ENCODE measurements at places on chromosomes 5 and 9. TPM values are rescaled to one million over a fixed set of nuclear protein-coding genes. Genes with fewer than 3 reads are reported as not detected.

MEGF10 gene
- not detected for total RNA-seq

PCA3 gene
- total RNA-seq, result not detected

PCDHGA5 gene
- not detected for total RNA-seq

CAPSL gene
- total RNA-seq, result not detected

PCDHAC2 gene
- total RNA-seq, result not detected

FAM170A gene
- not detected for total RNA-seq

PDE6A gene
- not detected for total RNA-seq
